ENCODE measurements at places on chromosomes 11 and 22. TPM values are rescaled to one million over a fixed set of nuclear protein-coding genes. Genes with fewer than 3 reads are reported as not detected.
A peak's percentile ranks its signal among the peaks of the same experiment; 100 is the strongest.

GRCh38 chr11:3853899-3854659, 1.4 kb upstream of the STIM1 start:
- DNase-seq, result no peak

DNA sequence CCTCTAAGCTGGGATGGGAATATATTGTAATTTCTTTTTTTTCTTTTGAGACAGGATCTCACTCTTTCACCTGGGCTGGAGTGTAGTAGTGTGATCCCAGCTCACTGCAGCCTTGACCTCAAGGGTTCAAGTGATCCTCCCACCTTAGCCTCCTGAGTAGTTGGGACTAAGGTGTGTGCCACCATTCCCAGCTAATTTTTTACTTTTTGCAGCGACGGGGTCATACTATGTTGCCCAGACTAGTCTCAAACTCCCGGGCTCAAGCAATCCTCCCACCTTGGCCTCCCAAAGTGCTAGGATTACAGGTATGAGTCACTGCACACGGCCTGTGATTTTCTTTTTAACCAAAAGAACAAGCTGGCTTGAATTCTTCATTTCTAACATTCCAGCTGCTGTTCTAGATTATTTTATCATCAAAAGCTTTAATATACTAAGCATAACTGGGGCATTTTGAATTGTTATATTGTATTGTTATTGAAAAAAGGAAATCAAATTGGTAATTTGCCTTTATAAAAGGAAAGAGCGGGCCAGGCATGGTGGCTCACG, 26.8 kb upstream of the PPP2R1B start:
- DNase-seq, result no peak

DNA sequence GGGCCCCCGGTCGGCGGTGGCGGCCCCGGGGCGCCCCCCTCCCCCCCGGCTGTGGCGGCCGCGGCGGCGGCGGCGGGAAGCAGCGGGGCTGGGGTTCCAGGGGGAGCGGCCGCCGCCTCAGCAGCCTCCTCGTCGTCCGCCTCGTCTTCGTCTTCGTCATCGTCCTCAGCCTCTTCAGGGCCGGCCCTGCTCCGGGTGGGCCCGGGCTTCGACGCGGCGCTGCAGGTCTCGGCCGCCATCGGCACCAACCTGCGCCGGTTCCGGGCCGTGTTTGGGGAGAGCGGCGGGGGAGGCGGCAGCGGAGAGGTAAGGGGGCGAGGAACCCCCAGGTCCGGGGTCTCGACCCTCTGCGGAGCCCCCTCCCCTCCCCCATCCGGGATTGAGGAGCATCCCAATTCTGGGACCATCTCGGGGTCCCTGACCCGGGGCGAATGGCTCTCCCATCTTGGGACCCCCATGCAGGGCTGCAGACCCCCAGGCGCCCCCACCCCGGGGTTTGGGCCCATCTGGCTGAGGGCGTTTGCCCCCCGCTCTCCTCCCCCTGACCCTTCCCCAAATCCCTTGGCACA, 431 bp downstream of the KMT2A start:
- no peak for DNase-seq

DNA sequence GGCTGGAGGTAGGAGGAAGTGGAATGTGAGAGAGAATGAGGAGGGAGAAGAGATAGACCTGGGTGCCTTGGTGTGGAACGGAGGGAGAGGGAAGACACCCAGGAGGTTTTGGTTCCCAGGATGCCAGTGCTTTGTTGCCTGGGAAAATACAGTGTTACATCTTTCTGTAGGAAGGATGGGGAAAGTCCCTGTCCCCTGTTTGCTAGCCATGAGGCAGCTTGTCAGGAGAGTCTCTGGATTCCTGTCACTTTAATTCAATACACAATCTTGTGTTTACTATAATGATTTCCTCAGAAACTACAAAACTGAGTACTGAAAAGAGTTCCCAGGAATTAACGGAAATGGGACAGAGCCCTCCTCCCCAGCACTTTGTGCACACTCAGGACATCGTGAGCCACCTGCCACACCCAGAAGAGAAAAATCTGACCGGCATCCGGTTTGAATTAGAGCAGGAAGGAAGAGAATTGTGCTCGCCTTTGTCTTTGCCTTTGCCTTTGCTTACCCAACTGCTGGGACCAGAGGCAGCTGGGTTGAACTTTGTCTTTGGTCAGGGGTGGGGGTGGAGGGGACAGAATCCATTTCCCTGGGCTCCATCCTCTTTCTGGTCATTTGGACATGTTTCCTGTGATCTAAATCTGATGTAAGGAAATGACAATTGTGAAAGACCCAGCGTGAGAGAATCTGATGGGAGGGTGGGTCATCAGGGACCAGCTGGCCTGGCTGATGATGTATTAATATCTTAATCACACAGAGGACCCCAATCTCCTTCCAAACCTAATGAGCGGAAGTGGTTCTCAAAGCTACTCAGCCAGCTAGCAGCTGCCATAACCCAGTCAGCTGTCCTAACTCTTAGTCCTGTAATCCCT, 1.3 kb upstream of the LIMK2 start:
- no peak for DNase-seq

DNA sequence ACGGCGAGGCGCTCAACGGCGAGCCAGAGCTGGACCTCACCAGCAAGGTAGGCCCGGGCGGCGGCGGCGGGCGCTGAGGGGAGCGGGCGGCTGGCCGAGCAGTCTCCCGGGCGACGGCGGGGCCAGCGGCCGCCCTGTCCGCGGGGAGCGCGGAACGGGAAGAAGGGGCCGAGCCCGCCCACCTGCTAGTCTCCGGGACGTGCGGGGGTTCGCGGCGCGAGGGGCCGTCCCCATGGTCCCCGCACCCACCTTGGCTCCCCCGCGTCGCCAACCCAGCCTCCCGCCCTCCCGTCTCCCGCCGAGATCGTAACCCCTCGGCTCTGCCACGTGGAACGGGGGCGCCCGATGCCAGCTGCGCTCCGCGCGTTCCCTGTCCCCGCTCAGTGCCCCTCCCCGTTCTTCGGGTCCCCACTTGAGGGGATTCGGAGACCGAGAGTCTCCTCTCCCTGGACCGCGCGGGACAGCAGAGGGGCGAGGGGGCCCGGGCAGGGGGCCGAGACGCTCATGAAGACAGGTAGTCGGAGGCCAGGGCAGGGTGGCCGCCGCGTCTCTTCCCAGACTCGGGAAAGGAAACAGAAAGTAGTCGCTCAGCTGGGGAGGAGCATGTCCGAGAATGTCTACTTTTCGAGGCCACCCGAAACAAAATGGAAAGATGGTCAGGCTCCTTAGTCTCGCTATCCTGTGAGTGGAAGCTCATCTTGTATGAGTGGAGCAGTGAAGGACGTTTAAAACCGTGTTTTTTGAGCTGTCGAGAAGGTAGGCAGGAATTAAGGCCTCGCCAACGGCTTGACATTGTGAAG, 557 bp downstream of the GTPBP1 start:
- peak; percentile 72 for DNase-seq

The TRIM49 gene
- not detected for total RNA-seq

- no peak for DNase-seq
These were observed 4.8 kb upstream of the RPS6KB2 start for GRCh38 chr11:67423466-67423865.

The CALCA gene
- total RNA-seq, result not detected

The SYNGR1 gene
- 97.5 TPM for total RNA-seq

DNA sequence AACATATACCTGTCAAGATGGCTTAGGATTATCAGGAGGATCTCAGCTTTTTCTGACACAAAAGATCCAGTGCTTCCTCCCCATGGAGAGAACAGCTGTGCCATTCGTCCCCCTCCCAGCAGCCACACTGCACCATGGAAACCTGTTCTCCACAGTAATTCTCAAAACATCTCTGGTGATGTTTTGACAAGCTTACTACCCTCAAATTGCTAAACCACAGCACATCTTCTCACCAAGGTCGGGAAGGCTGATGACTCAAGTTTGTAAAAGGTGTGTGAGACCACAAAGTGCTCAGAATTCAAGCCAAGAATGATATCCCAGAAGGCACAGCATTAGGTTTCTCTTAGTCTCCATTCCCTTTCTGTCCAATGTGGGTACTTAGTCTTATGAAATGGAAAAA, 3.9 kb upstream of the RAB38 start:
- DNase-seq, result no peak

The CCDC34 gene
- total RNA-seq, result 10.7 TPM

GRCh38 chr11:35380603-35381002, 38.8 kb downstream of the SLC1A2 start:
- DNase-seq, result no peak

The OR52I2 gene
- not detected for total RNA-seq

DNA sequence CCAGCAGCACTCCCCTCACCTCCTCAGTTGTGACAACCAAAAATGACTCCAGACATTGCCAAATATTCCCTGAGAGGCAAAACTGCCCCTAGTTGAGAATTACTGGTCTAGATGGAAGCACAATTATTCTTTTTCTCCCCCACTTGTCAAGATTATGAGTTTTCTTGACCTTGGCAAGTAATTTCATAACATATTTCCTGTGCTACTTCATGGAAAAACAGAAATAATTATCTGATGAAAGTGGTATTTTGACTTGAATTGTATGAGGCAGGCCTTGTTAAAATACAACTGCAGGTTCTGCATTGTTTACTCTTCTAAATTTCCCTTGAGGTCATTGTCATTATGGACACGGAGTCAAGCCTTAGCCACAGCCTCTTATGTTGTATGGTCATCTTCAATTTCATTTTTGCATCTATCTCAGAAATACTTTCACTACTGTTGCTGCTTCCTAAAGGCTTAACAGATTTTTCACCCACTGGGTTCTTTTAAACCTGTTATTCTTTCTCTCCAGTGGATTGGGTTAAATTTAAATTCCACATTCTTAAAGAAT, 32.2 kb upstream of the LDLRAD3 start:
- no peak for DNase-seq

- no peak for DNase-seq
These were observed 2.4 kb upstream of the PRPF19 start for GRCh38 chr11:60908803-60909202.

The PHOX2A gene
- not detected for total RNA-seq

The SCGB1D1 gene
- not detected for total RNA-seq

- DNase-seq, result no peak
These were observed 357.8 kb upstream of the LARGE1 start for GRCh38 chr22:34278121-34278520.

DNA sequence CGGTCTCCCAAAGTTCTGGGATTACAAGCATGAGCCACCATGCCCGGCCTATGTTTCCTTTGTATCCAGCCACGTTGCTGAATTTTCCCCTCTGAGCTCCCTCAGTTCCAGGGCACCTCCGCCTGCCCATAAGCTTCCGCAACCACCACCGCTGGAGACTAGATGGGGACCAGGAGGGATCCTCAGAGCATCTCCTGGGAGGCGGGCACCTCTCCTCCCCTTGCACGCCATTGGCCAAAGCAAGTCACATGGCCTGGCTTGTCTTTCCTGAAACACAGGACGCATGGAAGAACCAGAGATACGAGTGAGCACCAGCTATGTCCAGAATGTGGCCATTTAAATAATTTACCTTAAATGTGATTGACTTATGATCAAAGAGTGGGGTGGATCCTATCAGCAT, 388.3 kb downstream of the BRD1 start:
- no peak for DNase-seq

- no peak for DNase-seq
These were observed 287.9 kb downstream of the SWAP70 start for GRCh38 chr11:9951807-9952206.

GRCh38 chr22:43990044-43990443, 34.1 kb upstream of the PARVB start:
- DNase-seq, result no peak

DNA sequence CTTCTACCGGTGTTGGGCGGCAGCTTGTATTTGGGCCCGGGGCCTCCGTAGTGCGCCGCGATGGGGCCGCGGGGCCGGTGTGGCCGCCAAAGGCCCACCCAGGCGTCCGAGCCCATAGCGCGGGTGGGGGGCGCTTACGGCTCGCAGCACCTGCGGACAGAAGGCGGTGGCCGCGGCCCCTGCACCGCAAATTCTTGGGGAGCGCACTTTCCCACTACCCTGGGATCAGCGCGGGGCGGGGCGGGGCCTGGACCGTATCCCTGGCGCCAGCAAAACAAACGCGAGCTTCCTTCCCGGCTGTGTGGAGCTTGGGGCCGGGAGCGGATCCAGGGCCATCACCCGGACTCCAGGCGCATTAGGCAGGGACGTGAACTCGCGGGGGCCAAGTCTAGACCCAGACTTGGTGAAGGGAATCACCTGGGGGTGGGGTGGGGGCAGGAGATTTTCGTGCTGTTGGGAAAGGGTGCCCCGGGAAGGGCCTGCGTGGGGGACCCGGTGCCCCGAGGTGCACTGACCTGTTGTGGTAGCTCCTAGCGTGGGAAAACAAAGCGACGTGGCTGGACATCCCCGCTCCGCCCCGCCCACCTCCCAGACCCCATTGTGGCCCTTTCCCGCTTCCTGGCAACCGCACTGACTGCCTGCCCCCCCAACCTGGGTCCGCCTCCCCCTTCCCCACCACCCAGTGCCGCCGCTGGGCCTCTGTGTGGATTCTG, 2.3 kb upstream of the TYMP start:
- peak; percentile 68 for DNase-seq

The SLC22A6 gene
- not detected for total RNA-seq

DNA sequence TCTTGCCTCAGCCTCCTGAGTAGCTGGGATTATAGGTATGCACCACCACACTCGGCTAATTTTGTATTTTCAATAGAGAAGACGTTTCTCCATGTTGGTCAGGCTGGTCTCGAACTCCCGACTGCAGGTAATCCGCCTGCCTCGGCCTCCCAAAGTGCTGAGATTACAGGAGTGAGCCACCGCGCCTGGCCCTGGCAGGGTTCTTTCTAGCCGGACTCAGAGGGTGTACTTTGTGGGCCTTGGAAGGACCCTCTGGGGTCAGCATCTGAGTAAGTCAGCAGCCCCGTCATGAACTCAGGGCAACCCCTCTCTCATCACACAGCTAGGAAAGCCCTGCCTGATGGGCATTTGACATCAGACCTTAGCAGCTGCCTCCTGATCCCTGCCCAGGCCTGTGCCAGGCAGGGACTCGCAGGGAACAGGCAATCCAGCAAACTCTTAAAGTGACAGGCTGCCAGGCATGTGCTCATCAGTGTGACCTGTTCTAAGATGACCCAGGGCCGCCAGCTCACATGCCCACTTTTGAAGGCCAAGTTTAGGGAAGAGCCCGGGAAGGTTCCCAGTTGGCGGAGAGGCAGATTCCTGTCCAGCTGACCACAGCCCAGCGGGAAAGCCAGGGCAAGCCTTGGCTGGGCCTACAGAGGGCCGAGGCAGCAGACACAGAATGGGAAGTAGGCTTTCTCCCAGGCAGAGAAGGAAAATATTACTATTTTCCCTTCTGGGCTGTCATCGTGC, 92.9 kb downstream of the MORC2 start:
- DNase-seq, result no peak

GRCh38 chr11:91261513-91261912, 963.1 kb upstream of the FAT3 start:
- DNase-seq, result no peak

The PHLDB1 gene
- 139 TPM for total RNA-seq

DNA sequence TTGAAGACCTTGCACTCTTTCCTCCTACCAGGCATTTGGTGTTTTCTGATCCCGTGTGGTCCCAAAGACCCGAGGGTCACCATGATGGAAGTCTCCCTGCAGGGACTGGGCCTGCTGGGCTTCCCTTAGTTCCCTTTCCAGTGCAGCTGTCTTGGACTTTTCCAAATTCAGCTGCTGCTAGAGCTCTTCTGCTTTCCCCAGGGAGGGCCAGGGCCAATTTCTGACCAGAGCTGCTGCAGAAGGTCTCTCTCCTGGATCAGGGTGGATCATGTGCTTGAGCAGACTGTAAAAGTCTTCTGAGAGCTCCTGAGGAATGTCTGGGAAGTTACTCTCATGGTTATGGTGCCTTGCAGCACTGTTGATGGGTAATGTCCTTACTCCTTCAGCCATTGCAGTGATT, 23.2 kb downstream of the LDLRAD3 start:
- no peak for DNase-seq
